Stimulated activated CD4-positive, alpha-beta T cell treated with anti-CD3 and anti-CD28 coated beads, TNF-alpha, amount 100 ng/mL, for 24 hours (primary cell): ENCODE measurements at places on chromosomes 6 and 20.

- no peak for DNase-seq
Observed at GRCh38 chr6:72271531-72271930, 350.3 kb upstream of the KCNQ5 start.

GRCh38 chr20:37873884-37874283, 29.0 kb upstream of the VSTM2L start:
- no peak for DNase-seq

DNA sequence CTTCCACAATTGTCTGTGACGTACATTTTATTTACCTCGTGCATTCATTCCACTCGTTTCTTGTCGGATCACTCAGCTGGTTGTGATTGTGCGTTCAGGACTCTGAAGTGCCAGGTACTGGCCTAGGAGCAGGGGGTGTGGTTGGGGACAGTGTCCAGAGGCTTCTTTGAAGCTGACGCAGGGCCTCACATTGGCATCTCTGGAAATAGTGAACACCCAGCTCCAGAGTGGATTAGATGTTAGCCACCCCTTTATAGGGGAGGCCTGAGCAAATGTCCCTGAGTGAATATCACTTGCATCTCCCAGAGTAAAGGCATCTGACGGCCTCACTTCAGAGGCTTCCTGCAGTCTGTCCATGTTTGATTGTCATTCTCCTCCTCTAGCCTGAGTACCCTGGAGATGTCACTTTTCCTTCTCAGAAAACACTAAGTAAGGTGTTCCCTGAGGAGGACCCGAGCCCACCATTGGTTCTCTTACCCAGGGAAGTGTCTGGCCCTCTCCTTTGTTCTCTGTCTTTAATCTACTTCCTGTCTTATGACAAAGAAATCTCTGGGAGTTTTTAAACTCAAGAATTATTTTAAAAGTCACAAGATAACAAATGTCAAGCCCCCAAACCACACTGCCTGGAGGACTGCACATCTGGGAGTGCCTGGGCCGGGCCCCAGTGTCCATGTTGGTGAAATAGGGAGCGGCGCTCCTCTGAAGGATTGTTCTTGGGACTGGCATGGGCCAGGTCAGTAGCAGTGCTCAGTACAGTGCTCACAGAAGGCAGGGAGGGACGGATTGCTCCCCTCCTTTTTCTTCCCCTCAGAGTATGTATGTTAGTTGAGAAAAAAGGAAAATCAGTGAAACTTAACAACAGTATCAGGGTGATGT, 10.8 kb downstream of the STX16 start:
- DNase-seq, result no peak

DNA sequence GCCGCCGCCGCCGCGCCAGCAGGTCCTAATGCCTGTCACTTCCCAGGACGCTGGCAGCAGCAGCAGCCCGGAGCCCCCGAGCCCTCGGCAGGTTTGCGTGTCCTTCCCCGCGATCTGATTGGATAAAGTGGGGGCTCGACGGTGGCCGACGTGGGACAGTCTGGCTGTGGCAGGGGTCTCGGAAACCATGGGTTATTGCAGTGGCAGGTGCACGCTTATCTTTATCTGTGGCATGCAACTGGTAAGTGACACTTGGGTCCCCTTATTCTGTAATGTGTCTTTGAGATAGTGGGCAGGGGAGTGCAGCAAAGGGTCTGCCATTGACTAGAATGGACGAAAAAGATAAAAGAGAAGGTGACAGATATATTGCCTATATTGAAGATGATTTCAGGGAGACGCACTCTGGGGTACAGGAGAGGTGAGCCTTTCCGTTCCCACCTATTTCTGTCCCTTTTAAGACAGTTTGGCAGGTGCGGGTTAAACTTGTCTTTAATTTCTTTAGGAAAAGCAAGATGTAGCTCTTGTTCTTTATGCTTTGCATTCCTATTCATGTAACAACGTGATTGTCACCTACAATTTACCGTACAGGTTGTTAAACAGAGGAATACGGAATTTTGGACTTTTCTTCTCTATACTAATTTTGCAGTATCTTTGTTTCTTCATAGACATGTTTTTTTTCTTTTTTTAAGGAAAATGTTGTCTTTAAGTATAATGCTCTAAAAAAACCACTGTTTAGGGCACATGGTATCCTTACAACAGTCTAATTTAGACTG, 535 bp downstream of the NKAIN2 start:
- no peak for DNase-seq

DNA sequence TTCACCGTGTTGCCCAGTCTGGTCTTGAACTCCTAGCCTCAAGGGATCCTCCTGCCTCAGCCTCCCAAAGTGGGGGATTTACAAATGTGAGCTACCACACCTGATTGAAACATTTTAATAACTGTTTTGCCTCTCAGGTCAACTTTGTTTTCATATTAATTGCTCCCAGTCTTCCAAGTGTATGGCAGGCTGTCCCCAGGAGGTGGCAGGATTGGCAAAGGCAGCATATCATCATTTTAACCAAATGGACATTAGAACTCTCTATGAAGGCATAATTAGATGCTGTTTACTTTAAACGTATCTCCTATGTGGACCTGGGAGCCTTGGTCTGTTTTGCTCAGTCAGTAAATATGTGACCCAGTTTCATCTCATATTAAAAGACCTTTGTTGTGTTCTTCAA, 59.2 kb upstream of the CSE1L start:
- no peak for DNase-seq

DNA sequence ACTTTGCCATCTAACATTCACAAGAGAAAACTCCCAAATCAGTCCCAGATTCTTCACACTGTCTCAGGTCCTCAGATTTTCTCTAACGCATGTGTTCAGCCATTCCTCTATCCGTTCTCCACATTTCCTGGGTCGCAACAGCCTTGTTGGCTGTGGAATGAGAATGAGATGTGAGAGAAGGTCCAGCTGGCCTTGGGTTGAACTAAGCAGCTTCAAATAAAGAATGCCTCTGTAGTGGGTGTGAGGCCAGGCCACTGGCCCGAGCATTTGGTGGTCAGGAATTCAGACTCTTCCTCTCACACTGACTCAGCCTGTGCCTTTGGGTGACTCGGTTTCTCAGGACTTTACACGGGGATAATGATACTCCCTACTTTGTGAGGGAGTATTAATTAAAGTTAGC, 73.8 kb upstream of the CCN6 start:
- DNase-seq, result no peak

GRCh38 chr6:13113981-13114593, 214.2 kb downstream of the TBC1D7 start:
- DNase-seq, result no peak

DNA sequence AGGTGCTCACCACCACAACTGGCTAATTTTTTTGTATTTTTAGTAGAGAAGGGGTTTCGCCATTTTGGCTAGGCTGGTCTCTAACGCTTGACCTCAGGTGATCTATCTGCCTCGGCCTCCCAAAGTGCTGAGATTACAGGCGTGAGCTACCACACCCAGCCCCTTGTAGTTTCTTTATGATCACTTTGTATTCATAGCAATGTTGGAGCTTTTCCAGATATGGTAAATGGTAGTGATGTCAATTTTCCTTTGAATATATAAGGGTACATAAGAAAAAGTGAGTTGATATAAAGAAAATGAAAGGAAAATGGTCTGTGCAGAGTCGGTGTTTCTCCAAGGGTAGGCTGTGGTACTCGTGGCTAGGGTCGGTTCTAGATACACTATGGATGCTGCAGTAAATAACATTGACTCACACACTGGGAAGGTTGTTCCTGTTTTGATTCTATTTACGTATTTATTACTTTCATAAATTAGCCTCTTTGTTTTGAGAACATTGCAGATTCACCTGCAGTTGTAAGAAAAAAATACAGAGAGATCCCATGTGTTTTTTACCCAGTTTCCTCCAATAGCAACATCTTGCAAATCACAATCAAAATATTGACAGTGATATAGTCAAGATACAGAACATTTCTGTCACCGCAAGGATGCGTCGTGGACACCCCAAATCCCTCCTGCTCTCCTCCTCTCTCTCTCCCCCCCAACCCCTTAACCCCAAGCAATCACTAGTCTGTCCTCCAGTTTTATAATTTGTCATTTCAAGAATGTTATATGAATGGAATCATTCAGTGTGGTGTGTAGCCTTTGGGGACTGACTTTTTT, 2.5 kb downstream of the ZNF831 start:
- no peak for DNase-seq

DNA sequence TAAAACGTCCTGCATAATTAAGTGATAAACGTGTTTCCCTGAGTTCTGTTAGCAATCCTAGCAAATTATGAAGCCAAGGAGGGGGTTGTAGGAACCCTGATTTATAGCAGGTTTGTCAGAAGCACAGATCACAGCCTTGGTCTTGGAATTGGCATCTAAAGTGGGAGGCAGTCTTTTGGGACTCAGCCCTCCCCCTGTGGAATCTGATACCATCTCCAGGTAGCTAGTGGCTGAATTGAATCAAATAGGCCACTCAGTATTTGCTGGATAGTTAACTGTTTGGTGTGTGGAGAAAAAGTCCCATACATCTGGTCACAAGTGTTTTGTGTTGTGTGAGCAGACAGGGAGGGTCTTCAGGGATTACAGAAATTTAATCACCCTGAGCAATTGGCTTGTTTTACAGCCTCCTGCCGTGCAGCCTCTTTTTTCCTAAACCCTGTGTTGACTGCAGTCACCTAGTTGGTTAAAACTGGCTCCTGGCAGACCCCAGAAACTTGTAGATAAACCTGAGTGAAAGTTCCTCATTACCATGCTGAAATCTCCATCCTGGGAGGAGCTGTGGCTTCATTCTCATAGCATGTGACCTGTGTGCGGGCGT, 19.0 kb upstream of the KIFC1 start:
- no peak for DNase-seq

- DNase-seq, result peak; percentile 15
Observed at GRCh38 chr6:108559884-108560462, 744 bp upstream of the FOXO3 start.

GRCh38 chr6:111825439-111826086, 47.7 kb downstream of the FYN start:
- DNase-seq, result no peak
